ENCODE measurements at places on chromosomes 5 and 9.

GRCh38 chr9:77759391-77759790 is 111.3 kb upstream of the GNA14 start:
- DNase-seq, result no peak

GRCh38 chr9:272251-273213 is 57.9 kb downstream of the DOCK8 start:
- no peak for DNase-seq

DNA sequence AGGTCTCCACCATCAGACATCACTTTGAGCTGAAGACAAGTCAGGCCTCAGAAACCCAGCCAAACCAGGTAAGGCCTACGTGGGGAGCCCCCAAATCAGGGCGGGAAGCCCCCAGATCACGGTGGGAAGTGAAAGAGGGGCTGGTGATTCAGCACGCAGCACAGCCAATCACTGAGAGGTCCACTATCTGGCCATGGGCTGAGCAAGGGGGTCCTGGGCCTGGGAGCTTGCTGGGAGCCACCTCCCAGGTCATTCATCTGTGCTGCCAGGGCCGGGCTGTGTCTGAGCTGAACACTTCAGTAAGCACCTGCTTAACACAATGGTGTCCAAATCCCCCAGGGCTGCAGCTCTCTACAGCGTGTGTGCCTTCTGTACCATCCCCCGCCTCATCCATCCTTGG is 15.5 kb downstream of the MED10 start:
- DNase-seq, result no peak

GRCh38 chr5:66322786-66323528 is 178.9 kb downstream of the SREK1 start:
- DNase-seq, result no peak

DNA sequence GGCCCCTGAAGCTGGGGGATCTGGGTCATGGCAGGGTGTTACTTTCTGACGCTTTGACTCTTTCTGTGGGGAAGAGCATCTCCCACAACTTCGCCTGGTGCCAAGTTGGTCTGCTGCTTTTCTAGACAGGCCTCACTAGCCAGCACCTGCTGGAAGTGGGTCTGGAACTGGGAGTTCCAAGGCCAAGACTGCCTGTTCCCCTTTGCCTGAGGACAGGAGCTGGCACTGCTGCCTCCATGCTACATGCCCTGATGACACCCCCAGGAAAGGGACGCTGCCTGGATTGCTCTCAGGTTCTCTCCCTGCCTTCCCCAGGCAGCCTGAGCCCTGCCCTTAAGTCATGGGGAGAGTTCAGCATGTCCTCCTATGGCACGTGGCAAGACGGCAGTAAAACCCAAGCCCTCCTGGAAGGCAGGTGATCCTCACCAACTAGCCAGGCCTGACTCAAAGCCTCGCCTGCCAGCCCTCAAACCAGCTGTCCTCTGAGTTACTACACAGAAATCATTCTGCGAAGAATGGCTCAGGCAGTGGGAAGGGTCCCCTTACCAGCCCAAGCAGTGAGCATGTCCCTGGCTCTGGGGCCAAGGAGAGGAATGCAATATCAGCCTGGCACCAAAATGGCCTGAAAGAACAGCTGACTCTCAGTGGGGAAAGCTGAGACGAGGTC is 35.8 kb downstream of the SEC61B start:
- peak; percentile 12 for DNase-seq

GRCh38 chr5:100576217-100576751 is 41.1 kb downstream of the FAM174A start:
- DNase-seq, result no peak

GRCh38 chr5:176394881-176395675 is 6.5 kb downstream of the HIGD2A start:
- no peak for DNase-seq

- no peak for DNase-seq
These were observed 110.9 kb upstream of the IL6ST start for GRCh38 chr5:56105511-56106291.

DNA sequence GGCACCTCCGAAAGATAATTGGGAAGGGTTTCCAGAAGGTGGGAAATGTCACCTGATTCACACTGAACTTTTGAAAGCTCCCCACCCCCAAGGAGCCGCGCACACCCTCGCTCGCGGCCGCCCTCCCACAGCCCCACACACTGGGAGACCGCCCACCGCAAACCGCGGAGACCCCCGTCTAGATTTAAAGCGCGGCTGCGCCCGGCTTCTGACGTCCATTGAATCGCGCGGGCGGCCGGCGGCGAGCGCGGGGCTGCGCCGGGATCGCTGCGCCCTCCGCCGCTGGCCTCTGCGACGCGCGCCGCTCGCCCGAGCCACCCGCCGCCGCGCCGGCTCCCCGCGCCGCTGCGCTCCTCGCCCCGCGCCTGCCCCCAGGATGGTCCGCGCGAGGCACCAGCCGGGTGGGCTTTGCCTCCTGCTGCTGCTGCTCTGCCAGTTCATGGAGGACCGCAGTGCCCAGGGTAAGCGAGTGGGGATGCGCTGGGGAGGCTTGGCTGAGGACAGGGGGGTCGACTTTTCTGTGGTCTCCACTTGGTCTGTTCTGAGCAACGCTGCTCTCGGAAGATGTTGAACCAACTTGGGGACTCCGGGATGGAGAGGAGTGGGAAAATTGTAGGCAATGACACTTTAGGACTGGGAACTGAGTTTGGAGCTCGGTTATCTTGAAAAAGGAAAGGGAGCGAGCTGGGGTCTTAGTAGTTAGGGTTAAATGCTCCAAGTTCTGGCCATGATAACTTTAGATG is at the start of gene FST:
Gene FST (plus strand): TSS at position 214 of the 743 bp plus-strand sequence. CDS start 163 bp downstream, at position 377.
- peak; percentile 42 for DNase-seq

GRCh38 chr9:438961-439768 is 224.5 kb downstream of the DOCK8 start:
- DNase-seq, result no peak

DNA sequence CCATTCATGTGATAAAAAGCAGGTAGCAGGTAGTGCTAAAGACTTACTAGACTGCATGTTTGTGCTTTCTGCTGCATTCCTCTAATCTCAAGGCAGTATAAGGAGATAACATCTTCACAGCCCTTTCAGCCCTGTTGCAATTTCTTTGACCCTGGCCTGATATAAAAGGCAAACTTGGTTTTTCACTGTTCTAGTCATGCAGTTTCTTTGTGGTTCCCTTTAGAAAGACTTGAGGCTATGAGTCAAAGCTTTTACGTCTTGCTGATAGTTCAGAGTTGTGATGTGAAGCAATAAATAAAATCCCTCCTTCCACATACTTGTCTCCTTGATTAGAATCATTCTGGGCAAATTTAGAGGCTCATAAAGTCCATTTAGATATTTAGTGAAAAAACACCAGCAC is 88.6 kb upstream of the CDKN2B start:
- DNase-seq, result no peak

- no peak for DNase-seq
These were observed 103.7 kb downstream of the ARHGAP26 start for GRCh38 chr5:142873831-142874230.

GRCh38 chr5:140012443-140012842 is 30.7 kb downstream of the NRG2 start:
- no peak for DNase-seq

GRCh38 chr5:37710965-37711364 is 128.9 kb downstream of the GDNF start:
- DNase-seq, result no peak

DNA sequence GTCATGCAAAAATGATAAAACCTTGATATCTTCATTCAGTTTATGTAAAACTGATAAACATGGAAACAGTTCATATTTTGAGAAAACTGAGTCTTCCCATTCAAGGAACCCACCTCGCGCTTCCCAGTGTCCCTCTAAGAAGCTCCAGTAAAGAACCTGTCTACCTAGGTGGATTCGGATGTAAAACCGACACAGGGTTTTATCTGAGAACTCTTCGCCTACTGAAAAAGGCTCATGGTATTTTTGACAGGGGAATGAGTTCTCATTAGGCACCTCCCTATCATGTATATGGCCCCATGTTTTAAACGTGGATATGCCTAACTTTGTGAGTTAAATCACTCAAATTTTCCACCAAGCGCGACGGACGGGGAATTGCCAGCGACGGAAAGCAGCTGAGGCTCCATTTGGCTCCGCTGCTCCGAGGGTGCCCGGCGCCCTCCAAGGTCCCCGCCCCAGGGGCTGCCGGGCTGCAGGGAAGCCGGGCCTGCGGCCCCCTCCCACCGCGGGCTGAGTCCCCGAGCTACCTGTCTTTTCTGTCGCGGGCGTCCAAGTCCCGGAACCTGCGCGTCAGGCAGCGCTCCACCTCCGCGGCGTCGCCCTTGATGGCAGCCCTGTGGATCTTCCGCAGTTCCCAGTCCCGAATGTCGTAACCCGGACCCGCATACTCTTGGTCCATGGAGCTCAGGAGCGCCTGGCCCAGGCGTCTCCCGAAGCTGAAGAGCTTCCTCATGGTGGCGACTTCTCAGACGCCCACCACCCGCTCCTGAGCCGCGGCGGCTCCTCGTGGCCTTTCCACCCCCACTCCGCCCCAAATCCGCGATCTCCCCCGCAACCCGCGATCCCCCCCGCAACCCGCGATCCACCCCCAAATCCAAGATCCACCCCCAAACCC is 594 bp downstream of the ANKRD18A start:
- DNase-seq, result no peak

- no peak for DNase-seq
These were observed 187.4 kb downstream of the MAN2A1 start for GRCh38 chr5:109876941-109877669.

DNA sequence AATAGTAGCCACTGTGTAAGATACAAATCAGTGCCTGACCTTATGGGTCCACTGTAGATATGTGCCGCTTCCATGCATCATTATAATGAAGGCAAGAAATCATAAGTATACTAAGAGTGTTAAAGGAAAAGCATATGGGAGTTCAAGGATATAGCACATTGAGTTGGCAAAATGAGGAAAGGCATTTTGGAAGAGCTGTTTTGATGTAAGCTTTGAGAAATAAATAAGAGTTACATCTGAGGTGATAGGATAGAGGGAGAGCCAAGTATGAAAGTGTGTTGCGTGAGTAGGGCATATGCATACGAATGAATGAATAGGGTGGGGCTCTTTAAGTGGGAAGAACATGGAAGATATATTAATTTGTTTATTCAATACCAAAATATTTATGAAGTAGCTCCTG is 101.0 kb upstream of the DMAC1 start:
- no peak for DNase-seq

GRCh38 chr5:64229163-64229774 is 63.6 kb downstream of the RNF180 start:
- DNase-seq, result peak; percentile 26

DNA sequence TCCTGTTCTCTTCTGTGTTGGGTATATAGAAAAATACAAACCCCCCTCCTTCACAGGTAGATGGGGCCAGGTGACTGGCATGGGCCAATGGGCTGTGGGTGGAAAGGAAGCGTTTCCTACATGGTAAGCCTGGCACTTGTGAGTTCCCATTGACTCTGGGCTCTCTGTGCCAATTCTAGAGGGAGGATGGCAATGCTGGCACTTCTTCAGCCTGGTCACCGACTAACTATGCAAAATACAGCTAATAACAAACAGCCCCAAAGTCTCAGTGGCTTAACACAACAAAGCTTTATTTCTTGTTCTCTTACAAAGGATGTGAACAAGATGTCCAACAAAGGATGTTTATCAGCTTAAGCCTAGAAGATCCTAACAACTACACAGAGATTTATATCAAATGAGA is 258.1 kb downstream of the SYK start:
- no peak for DNase-seq

- peak; percentile 74 for DNase-seq
These were observed 13.9 kb upstream of the BASP1 start for GRCh38 chr5:17203329-17204132.

GRCh38 chr5:132069994-132070393 is 3.6 kb upstream of the CSF2 start:
- DNase-seq, result no peak

GRCh38 chr5:2569176-2569575 is 182.3 kb downstream of the IRX2 start:
- no peak for DNase-seq

GRCh38 chr5:168477060-168477459 is 9.2 kb upstream of the RARS1 start:
- DNase-seq, result no peak

GRCh38 chr5:92428415-92428814 is 1045.3 kb upstream of the ARRDC3 start:
- no peak for DNase-seq

DNA sequence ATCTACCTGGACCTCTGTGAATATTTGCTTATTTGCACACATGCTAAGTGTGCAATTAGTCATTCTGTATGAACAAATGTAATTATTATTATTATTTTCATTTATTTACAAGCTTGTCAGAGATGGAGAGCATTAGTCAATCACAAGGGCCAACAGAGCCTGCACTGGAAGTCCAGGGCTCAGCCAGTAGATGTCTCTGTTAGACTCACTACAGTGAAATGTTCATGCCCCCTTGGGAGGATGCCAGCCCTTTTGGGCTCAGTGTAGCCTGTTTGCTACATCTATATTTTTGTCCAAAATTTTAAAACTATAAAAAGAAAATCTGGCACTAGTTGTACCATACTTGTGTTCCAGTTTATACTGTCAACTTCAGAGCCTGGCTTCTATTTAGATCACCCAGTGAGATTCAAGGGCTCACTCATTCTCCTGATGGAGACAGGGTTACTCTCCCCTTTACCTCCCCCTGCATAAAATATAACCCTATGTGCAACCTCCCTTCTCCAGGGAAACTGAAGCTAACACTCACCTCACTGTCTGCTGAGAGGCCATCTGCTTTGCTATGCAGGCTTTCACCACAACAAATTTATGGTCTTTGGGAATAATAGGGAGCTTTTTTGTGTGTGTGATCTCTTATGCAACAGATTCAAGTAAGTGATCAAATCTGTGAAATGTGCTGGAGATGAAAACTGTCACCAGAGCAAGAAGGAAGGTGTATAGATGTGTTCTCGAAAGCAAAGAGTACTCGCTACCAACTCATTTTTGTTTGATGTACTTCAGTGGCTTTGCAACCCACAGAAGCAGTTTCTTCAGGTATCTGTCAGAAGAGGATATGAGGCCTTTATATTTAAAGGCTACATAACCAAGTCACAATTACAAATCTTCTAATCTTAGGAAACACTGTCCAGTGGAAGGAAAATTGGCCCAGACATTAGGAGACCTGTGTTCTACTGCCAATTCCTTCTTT is 99.9 kb upstream of the TLE4 start:
- DNase-seq, result peak; percentile 60

All from muscle of arm (tissue), 14 donors.